ENCODE measurements at places on chromosomes 16 and 17. TPM values are rescaled to one million over a fixed set of nuclear protein-coding genes. Genes with fewer than 3 reads are reported as not detected.

PAQR4 gene
- 6.2 TPM for total RNA-seq

CCT6B gene
- total RNA-seq, result 3.4 TPM

CIBAR2 gene
- not detected for total RNA-seq

TAF1C gene
- total RNA-seq, result 41.8 TPM

NTN1 gene
- total RNA-seq, result 6.1 TPM

DNA sequence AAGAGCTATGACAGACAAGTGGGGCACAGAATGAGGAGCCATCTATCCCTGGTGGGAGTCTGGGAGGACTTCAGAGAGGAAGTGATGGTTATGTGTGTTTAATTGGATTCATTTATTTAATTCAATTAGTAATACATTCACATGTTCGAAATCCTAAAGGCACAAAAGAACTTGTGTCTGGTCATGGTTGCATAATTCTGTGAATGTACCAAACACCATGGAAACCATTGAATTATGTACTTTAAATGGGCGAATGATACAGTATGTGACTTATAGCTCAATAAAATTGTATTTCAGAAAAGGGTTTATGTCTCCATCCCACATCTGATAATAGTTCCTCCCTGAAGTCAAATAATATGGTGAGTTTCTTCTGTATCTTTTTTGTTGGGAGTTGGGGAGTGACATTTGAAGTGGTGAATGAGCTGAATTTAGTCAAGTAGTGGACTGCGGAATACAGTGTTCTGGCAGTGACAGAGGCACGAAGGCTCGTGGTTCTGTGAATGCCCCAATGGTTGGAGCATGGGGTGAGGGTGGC is 19.8 kb upstream of the G6PC1 start:
- DNase-seq, result no peak

Data from lower leg skin (tissue), 4 donors.